ENCODE measurements at places on chromosomes 5 and 9. TPM values are rescaled to one million over a fixed set of nuclear protein-coding genes. Genes with fewer than 3 reads are reported as not detected.

GRCh38 chr5:6728011-6728794 is 15.0 kb downstream of the TENT4A start:
- peaks cover 53% of the 10 kb centered on the region for H3K4me1 ChIP-seq
- no peak for DNase-seq
- no peak overlapping the region for H3K4me3 ChIP-seq
- H3K27me3 ChIP-seq = no peaks in the 10 kb centered on the region
- H3K36me3 ChIP-seq = no peaks in the 10 kb centered on the region
- no peak overlapping the region for H3K27ac ChIP-seq

GRCh38 chr5:80629281-80629680 is 25.2 kb upstream of the MSH3 start:
- peaks cover 55% of the 10 kb centered on the region for H3K36me3 ChIP-seq
- no peaks in the 10 kb centered on the region for H3K27me3 ChIP-seq
- no peak overlapping the region for H3K4me3 ChIP-seq
- no peak for DNase-seq

IFNA6 gene
- total RNA-seq = not detected

CMYA5 gene
- 0.85 TPM for total RNA-seq
